NCI-H345 (cell line): ENCODE measurements at places on chromosomes 11 and 22.

DNA sequence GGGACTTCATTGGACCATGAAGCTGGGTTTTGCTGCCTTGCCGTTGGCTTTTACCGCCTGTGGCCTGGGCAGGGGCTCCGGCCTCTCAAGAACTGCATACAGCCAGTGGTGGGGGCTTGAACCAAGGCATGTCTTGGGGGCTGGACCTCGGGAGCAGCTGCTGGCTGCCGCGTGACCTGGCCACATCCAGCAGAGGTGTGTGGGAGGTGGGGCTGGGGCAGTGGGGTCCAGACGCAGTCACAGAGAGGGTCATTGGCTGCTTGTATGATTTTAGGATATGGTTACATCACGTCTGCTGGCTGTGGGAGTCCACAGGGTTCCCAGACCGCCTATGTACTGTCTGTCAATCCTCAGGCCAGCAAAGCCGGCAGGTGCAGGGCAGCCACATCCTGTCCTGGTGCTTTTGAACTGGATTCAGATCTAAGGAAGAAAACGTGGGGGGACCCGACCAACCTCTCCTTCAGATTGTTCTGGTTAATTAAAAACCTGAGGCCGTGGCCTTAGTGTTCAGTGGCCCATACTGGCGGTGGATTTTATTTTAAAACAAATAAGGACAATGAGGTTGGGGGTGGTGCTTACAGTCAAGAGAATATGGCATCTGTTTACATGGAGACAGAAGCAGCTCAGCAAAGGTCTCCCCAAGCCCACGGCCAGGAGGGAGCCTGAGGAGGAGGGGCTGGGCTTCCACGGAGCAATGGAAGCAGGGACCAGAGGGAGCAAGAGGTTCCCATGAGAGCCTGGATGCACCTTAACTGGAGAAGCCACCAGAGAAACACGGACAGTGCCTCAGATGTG lies 426.0 kb downstream of the TBC1D22A start:
- no peak for DNase-seq

DNA sequence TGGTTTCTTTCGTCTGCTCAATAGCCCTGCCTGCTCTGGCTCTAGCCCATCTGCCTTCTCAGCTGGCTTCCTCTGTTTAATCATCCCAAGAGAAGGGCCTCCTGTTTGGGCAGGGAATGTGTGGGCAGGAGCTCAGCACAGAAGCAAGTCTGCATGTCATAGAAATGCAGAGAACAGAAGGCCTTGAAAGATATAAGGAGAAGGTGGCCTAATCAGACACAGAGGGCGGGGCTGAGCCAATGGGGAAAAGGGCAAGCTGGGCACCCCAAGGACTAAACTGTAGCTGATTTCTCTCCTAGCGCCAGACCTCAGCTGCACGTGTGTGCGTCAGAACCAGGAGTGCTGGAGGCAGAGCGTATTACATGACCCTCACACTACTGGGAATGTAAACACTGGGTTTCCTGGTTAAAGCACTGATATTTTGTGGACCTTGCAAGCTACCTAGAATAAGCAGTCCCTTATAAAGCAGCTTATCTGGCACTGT lies 7.6 kb upstream of the CCKBR start:
- DNase-seq = no peak

DNA sequence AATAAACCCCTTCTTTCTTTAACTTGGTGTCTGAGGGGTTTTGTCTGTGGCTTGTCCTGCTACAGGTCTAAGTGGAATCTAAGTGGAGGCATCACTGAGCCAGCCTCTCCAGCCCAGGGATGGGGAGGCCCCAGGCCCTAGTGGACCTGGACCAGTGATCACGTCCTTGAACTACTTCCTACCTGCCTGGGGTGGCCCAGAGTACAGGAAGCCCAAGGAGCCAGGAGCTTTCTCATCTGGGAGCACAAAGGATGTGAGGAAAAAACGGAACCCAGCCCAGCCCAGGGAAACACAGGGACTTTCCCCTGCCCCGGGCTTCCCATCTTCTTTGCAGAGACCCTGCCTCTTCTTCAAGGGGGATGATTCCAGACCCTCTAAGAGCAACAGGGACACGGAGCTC lies 3.5 kb upstream of the CD5 start:
- no peak for DNase-seq

GRCh38 chr22:26610996-26611395 lies 6.8 kb downstream of the CRYBB1 start:
- no peak for DNase-seq

- DNase-seq = no peak
These were observed 47.2 kb upstream of the AKIP1 start for GRCh38 chr11:8863838-8864237.
